ENCODE measurements at places on chromosomes 7 and 10.

- no peak for DNase-seq
These were observed 11.2 kb downstream of the ADRA2A start for GRCh38 chr10:111087968-111088505.

DNA sequence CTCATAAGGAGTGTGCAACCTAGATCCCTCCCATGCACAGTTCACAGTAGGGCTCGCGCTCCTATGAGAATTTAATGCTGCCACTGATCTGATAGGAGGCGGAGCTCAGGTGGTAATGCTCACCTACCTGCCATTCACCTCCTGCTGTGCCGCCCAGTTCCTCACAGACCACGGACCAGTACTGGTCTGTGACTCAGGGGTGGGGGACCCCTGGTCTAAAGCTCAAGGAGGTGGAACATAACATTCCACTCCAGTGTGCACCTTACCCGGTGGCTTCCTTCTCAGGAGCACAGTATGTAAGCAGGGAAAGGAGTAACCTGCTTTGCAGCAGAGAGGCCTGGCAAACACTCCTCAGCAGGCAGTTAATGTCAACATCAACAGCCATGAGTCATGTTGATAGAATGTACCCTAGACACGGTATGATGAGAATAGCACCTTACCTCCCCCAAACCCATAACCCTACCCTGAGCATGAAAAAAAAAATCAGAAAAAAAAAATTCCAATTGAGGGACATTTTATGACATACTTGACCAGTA is 273.5 kb downstream of the FGFR2 start:
- DNase-seq, result no peak

- no peak for DNase-seq
These were observed 1.2 kb downstream of the CYREN start for GRCh38 chr7:135169141-135169963.

DNA sequence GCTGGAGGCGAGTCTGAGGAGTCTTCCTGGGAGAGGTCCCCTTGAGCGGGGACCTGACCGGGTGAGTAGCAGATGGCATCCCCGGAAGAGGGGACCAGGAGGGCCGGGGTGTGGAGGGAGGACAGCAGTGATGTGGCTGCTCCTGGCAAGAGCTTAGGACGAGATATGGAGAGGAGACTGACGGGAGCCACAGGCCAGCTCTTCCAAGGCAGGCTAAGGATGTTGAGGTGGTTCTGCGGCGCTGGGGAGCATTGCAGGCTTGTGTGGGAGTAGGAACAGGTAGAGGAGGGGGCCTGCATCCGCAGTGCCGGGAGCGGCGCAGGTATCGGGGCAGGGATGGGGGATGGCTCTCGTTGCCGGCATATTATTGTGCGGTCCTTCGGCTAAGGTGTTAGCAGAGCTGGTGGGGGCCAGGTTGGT is 76.7 kb upstream of the ANLN start:
- no peak for DNase-seq

DNA sequence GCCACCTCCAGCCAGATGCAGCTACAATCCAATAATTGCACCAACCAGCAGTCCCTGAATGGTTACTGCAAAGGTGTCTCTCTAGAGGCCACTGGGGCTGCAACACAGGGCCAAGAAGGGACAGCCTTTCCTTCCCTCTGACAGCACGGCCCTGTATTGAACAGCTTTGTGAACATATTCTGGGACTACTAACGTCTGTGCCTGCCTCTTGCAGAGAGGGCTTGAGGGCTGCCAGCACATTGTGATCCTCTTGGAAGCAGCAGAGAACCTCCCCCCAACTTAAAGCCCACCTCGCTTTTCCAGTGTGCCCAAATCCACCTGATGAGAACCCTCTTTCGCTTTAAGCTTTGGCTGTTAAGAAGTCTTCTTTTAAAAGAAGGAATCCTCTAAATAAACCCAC is 415.9 kb downstream of the RPS24 start:
- DNase-seq, result no peak

DNA sequence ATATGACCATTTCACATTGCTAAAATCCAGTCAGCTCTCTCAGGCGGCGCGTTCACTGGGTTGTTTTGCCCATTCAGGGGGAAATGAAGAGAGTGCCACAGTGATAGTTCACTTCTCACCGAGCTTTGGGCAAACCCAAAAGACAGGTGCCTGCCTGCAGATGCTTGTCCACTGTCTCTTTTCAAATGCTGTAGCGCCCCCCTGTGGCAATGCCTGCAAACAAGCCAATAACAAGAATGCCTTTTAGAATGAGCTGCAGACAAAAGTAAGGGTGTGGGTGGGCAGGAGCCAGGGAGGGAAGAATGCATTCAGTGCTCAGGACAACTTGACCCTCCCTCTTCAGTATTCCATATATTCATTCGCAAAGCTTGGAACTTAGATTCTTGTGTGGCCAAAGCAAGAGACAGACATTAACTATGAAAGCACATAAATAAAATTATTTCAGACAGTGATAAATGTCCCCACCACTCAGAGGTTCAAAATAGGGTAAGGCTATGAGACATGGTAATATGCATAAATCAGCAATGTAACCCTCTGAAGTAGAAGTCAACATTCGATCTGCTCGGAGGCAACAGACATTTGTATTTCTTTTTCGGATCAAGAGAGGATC is 86.9 kb downstream of the JAZF1 start:
- DNase-seq, result no peak

- DNase-seq, result no peak
These were observed 4.0 kb upstream of the SVOPL start for GRCh38 chr7:138705167-138705566.

DNA sequence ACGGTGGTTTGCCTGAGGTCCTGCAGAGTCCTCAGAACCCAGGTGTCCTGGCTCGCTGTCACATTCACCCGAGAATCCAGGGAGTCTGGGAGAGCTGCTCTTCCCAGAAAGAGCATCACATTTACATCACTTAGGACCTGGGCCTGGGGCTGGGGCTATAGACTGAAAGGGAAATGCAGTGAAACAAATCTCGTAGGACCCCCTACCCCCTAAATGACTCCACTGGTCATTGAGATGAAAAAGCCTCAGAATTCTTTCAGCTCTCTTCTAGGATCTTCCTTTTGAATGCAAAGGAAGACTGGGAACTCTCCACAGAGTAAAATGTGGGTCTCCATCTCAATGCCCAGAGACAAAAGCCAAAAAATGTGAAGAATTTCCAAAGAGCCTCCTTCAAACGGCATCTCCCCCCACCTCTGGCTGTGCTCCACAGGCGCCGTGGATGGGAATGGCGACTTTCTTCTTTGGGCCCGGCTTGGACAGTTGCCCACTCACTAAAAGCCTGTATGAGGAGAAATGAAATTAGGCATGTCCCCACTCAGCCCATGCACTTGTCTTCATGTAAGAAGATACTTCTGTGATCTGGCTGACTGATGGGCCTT is 49.0 kb upstream of the PODXL start:
- no peak for DNase-seq
